ENCODE measurements at places on chromosomes 4 and X.

DNA sequence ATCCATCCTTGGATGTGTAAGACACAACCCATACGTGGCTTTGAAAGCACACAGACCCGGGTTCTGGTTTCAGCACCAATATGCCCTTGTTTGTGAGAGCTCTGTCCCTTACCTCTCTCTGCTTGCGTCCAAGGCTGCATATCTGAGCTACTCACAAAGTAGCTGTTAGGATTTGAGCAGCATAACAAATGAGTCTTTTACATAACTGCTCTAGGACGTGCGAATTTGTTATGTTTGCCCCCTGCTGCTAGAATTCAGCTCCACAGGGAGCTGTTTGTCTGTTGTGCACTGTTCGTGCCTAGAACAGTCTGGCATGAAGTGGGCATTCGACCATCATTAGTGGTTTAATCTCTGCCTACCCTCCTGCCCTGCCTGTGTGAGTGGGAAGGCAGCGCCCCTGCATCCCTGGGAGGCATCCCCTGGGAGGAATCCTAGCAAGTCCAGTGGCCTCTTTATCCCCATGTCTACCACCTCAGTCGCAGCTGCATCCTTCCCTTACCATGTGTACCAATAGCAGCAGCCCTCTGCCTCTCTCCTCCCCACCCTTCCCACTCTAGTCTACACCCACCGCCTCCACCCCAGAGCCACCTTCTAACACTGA lies 42.1 kb downstream of the SLC2A9 start:
- DNase-seq, result peak; percentile 4

DNA sequence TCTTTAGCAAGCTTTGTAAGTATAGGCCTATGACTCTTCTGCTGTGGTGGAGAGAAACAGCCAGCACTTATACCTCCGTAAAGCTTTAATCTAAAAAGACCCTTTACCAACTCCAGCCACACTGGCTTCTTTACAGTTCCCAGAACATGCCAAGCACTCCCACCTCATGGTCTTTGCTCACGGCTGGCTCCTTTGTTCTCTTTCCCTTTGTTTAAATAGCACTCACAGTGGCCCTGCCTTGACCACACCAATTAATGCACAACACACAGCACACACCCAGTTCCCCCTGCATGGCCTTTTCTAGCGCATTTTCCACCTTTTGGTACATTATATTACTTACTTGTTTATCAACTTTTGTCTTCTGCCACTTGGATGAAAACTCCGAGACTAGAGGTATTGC lies 18.9 kb downstream of the PPID start:
- no peak for DNase-seq

DNA sequence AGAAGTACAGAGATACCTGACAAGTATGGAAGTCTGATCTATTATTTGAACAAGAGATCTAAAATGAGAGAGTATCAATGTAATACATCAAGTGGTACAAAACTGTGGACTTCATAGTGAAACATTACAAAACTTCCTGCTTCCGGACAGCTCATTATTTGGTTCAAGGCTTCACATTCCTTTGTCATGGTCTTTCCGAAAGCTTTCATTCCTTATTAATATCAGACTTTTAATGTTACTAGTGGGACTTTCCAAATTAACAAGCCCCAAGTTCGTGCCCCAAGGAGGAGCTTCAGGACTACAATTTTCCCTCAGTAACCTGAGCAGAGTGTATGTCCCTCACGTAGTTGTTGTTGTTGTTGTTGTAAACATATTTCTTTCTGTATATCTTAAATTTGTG lies 1.2 kb downstream of the CHIC2 start:
- DNase-seq, result no peak

DNA sequence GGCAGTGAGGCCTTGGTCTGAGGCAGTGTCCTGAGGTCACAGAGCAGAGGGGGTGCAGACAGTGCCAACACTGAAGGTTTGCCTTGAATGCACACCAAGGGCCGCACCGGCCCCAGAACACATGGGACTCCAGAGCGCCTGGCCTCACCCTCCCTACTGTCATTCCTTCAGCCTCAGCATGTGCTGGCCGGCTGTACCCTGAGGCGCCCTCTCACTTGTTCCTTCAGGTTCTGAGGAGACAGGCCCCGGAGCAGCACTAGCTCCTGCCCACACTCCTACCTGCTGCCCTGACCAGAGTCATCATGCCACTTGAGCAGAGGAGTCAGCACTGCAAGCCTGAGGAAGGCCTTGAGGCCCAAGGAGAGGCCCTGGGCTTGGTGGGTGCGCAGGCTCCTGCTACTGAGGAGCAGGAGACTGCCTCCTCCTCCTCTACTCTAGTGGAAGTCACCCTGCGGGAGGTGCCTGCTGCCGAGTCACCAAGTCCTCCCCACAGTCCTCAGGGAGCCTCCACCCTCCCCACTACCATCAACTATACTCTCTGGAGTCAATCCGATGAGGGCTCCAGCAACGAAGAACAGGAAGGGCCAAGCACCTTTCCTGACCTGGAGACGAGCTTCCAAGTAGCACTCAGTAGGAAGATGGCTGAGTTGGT lies 2.4 kb downstream of the MAGEA12 start:
- no peak for DNase-seq

DNA sequence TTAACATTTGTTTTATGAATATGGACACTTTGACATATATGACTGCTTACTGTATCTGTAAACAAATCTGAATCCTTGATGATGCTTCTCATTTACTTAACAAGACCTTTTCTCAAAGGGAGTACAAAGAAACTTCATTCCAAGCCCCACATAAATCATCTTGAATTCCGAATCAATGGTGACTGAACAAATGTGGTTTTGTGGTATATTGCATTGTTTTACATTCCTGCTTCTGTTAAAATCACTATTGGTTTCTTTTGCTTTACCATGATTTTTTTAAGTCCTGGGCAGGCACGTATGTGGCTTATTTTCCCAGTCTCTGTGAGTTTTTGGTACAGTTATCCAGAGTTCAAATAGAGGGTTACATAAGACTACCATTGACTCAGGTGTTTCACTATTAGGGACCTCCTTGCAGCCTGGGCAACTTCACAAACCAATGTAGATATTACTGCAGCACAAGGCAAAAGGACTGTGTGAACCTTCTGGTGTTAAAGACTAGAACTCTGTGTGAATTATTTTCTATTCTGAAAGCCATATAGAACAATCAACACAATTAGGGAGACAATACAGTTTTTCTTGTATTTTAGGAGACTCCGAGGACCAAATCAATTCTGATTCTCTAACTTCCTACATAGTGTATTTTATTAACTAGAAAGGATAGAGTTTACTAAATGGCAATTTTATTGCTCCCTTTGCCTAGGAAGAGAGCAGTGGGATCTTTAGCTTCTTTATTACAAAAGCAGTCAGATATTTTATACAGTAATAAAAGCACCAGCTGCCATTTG lies 196.4 kb downstream of the GALNTL6 start:
- DNase-seq, result no peak

DNA sequence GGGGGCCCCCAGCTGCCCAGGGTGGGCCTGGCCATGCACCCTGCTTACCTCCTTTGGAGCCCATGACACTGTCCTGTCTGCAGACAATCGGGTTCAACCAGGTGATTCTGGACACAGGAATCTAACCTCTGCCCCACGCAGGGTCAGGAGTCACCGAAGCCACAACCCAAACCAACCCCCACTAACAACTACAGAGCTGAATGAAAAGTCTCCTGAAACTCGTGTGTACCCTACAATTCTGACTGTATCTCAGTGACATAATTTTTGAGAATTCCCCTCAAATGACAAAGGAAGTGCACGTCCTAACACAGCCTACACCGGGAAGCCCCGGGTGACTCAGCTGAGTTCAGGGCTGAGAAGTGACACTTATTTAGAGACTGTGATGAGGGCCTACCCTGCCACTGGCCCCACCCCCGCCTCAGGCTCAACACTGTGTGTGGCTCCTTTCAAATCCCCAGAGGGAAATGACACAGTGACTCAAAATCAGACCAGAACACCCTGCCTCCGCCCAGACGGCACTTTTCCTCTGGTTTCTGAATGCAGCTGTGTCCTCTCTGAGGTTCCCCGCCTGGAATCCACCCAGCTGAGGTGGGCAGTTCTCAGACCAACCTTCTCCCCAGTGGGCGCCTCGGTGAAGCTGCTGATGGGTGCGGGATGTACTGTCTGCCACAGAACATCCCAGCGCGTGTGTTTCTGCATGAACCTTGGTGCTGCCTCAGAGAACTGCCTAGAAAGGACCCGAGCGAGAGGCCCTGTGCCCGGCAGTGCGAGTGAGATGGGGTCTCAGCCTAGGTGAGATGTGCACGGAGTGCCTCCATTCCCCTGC lies 9.9 kb downstream of the TNIP2 start:
- no peak for DNase-seq

- DNase-seq, result no peak
These were observed 120.0 kb downstream of the SCLT1 start for GRCh38 chr4:128973384-128973783.

GRCh38 chr4:182575225-182575624 lies 332.0 kb downstream of the TENM3 start:
- DNase-seq, result no peak

Data from NCI-H526 treated with DMSO at 0.1 percent for 48 hours (cell line).